Neural progenitor cell (in vitro differentiated cells): ENCODE measurements at places on chromosomes 6 and 20. TPM values are rescaled to one million over a fixed set of nuclear protein-coding genes. Genes with fewer than 3 reads are reported as not detected.

Gene TAB2
- 49.2 and 70.9 TPM in 2 replicates for total RNA-seq

DNA sequence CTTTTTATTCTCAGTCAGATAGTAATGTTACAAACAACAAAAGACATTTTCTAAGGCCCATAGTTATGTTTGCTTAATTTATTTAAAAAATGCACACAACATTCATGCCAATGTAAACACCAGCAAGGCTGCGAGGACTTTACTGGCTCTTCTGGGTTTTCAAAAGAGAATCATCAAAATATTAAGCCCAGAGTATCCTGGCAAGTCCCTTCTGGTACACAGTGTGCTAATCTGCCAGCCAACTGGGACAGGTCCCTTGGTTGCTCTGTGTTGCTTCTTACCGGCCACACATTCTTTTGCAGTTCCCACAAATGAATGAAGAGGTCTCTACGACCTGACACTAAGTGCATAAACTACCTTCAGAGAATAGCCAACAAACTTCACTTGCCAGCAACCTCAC, 42.6 kb upstream of the SPDEF start:
- DNase-seq: no peak

- no peak for DNase-seq
Measured at GRCh38 chr6:167795321-167795811, 31.3 kb upstream of the AFDN start.

Gene NOX3
- total RNA-seq: not detected in 2 replicates

Gene MUCL3
- 0.03 TPM in 1 of 2 replicates, not detected in the other for total RNA-seq

DNA sequence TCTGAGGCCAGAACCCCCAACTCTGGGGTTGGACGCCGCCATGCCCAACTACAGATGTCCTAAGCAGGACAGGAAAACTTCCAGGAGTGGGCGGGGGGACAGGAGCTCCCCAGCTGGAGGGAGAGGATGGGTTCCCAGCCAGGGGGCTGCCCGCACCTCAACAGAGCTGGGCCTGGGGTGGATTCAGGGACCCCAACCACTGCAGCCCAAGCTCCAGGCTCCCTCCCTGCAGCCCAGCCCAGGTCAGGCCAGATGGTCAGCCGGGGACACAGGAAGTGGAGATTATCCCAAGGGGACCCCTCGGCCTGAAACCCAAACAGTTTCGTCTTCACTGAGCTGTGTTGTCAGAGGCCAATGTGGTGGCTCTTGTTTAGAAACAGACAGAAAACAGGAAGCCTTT, 9.4 kb downstream of the LAMA5 start:
- no peak for DNase-seq

Gene PKIB
- total RNA-seq: 153 and 202 TPM in 2 replicates

GRCh38 chr6:116385459-116385802, 14.7 kb downstream of the DSE start:
- no peak for DNase-seq

Gene TFAP2D
- total RNA-seq: not detected in 2 replicates

Gene MAFB
- 0.64 and 1.3 TPM in 2 replicates for total RNA-seq
